H7 (cell line): ENCODE measurements at places on chromosomes 5 and 9. TPM values are rescaled to one million over a fixed set of nuclear protein-coding genes. Genes with fewer than 3 reads are reported as not detected.

Gene PCDHB5
- 0.07 TPM in 2 replicates for total RNA-seq

Gene IGIP
- 0.48 and 1.0 TPM in 2 replicates for total RNA-seq

Gene TRPM6
- 0.15 and 0.24 TPM in 2 replicates for total RNA-seq

Gene MED27
- 22.3 and 40.3 TPM in 2 replicates for total RNA-seq

Gene ARHGEF37
- 0.14 and 0.26 TPM in 2 replicates for total RNA-seq
